ENCODE measurements at places on chromosomes 11 and 22.

GRCh38 chr11:6615046-6615445, 3.0 kb upstream of the TAF10 start:
- no peak for DNase-seq

- no peak for DNase-seq
Observed at GRCh38 chr11:124050748-124051147, 9.6 kb upstream of the OR10G7 start.

- no peak for DNase-seq
Observed at GRCh38 chr22:35316751-35317150, 17.1 kb downstream of the TOM1 start.

DNA sequence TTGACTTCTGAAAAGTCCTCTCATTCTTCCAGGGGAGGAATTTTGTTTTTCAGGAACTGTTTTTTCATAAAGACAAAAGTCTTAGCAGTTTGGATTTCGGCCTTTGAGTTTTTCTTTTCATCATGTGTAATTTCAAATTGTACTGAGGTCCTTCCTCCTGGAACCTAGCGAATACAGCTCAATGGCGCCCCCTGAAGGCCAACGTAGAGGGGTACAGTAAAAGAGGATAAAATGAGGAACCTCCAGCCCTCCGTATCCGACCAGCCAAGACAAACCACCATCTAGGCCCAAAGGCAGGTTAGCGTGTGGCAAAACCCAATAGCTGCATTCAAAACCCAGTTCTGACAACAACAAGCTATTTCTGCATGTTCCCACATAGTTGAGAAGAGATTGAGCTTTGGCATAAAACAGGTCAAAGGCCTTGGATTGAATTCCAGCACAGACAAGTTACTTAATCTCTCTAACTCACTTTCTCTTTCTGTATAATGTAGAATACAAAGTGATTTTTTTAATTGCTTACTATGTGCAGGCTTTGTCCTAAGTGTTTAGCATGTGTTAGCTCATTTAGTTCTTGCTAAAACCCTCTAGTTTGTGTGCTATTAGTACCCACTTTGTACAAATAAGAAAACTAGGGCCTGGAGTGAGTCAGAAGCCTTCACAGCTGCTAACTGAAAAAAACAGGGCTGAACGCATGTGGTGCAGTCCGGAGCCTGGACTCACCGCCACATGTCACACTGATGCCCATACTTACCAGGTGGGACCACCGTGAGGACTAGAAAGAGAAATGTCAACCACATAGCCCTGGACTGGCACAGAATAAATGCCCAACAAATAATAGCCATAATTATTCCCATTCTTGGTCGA, 43.2 kb upstream of the ETS1 start:
- peak; percentile 66 for DNase-seq

DNA sequence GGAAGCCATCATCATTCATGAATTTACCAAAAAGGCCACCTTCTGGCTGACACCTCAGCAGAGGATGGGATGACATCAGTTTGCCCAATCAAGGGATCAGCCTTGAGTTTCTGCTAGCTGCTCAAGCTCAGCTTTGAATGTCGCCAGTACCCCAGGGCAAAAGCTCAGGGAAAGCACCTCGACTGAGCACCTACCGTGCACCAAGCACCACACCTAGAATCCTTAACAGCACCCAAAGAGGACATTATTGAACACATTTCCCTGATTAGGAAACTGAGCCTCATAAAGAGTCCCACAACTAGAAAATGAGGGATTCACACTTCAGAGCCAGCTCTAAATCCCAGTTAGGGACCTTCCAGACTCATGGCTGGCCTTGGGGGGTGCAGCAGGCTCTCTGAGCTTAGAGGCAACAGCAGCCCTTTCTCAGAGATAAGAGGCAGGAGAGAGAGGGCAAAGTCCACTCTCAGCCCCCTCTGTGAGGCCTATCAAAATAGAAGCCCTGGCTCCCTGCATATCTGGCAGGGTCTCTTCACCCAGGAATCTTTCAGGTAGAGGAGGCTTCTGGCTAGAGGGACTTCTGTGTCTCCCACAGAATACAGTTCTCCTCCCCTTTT, 13.4 kb upstream of the DAGLA start:
- no peak for DNase-seq

- no peak for DNase-seq
Observed at GRCh38 chr22:30880847-30881246, 87.7 kb downstream of the MORC2 start.

- peak; percentile 52 for DNase-seq
Observed at GRCh38 chr11:12213883-12214282, 103.5 kb downstream of the MICAL2 start.

DNA sequence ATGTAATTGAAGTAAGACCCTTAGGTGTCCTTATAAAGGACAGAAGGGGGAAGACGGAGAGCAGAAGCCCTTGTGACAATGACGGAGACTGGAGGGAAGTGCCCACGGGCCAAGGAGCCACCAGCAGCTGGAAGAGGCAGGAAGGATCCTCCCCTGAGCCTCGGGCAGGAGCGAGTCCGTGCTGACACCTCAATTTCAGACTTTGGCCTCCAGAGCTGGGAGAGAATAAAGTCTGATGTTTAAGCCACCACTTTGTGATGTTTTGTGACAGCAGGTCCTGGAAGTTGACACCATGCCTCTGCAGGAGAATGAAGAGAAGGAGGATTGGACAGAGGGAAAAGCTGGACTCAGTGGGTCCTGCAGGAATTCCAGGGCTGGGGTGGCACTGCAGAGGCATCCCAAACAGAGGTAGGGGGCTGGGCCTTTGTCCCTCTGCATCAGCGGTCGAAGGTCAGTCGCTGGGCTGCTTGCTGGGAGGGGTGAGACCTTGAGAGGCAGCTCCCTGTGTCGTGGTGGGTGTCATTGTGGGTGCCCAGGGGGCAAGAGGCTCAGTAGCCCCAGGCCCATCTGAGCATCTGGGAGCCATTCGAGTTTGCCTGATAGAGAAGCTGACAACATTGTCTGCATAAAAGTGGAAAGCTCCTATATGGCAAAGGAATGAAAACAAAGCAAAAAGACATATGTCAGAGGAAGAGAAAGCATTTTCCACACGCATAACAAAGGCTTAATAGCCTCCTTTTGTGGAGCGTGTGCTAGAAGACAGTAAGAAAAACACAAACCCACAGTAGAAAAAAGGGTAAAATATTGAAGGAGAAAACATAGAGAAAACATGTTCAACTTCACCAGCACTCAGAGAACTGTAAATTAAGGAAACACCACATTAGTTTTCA, 68.8 kb downstream of the RTL6 start:
- DNase-seq, result no peak

DNA sequence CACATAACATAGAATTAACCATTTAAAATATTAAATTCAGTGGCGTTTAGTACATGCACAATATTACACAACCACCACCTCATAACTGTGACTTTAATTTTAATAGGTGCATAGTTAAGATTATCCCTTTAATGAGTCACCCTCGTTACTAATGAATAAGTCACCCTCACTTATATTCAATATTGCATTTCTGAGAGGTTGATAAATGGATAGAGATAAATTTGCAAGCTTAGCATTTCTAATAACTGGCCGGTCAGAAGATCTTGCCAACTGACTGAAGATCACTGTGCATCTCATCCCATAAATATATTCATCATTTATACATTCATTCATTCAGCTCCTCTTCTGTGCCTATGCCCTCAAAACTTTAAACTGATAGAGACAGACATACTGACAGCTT, 243.7 kb downstream of the TTC28 start:
- DNase-seq, result no peak
